Left renal cortex interstitium (tissue), 4 donors: ENCODE measurements at places on chromosomes 5 and 9. TPM values are rescaled to one million over a fixed set of nuclear protein-coding genes. Genes with fewer than 3 reads are reported as not detected.

The CYLC2 gene
- polyA plus RNA-seq, result not detected

- no peak for DNase-seq
These were observed 37.4 kb downstream of the CSNK1G3 start for GRCh38 chr5:123549256-123549904.

- DNase-seq, result no peak
These were observed 251.2 kb downstream of the CSNK1G3 start for GRCh38 chr5:123763201-123763600.

The KCNV2 gene
- 0.38 TPM for polyA plus RNA-seq
